CD4-positive, alpha-beta T cell treated with Interleukin-6 at 100 ng/mL for 8 hours (primary cell): ENCODE measurements at places on chromosomes 1 and 21.

DNA sequence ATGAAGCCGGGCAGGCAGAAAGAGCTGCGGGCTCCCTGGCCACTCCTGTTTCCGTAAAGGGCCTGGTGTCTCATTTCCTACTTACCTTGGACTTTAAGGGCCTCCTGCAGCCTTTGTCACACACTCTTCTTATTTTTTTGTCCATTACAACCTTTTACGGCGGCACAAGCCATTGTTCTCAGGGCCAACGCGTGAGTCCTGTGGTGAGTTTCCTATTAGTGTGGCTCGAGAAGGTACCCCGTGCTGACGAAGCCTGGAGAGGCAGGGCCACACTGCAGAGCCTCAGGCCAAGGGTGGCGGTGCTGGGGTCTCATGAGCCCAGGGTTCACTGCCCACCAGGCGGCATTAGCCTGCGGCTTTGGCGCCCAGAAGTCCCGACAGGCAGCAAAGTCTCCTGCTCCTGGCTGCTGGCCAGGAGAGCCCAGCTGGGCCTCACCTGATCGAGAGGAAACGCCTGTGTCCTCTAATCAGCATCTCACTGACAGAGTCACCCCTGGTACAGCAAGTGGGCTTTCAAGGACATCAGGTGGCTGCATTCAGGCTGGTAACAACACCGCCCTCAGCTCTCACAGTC, 62.0 kb downstream of the SIK1 start:
- DNase-seq: no peak

- no peak for DNase-seq
Observed at GRCh38 chr1:110012100-110012780, 22.2 kb upstream of the STRIP1 start.

DNA sequence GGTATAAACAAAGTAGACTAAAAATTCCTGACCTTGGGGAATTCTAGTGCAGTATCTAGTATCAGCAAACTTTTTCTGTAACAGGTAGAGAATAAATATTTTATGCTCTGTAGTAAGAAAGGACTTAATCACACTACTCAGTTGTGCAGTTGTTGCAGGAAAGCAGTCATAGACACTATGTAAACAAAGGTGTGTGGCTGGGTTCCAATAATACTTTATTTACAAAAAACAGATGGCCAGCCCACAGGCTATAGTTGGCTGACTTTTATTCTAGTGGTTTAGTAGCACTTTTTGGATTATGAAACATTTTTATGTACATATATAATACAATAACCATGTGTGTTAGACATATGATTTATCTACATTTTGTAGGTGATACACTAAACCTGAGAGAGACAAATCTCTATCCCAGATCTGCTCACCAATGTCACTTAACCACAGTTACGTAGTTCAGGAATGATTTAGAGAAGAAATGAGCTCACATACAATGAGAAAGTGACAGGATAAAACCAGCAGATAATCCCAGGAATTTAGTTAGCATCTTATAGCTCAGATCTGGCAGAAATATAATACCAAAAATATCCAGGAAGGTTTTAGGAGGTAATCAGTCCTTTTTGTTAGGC, 56.1 kb downstream of the MIER1 start:
- no peak for DNase-seq

- DNase-seq: no peak
Observed at GRCh38 chr1:168601051-168601450, 24.6 kb downstream of the XCL1 start.
